Activated CD4-positive, alpha-beta T cell treated with anti-CD3 and anti-CD28 coated beads, Interleukin-2, amount 50 U/mL, for 24 hours (primary cell): ENCODE measurements at places on chromosomes 5 and 9.

- DNase-seq, result no peak
These were observed 30.4 kb downstream of the GARNL3 start for GRCh38 chr9:127295005-127295404.

DNA sequence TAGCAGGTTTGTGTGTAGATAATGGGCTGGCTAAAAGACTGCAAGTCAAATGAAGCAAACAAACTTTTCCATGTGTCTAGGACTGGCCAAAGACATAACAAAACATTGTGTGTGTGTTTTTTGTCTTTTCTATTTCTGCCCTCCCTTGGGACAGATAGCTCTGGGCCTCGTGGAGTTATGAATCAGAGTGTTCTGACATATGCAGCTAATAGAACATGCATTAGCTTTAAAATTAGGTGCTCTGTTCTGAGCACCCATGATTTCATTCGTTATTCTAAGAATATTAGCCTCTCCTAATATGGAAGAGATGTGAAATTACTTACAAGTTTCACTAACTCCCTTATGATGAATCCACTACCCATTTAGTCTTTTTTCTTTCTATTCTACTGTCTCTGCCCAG lies 367.3 kb upstream of the PAPPA start:
- DNase-seq, result no peak

DNA sequence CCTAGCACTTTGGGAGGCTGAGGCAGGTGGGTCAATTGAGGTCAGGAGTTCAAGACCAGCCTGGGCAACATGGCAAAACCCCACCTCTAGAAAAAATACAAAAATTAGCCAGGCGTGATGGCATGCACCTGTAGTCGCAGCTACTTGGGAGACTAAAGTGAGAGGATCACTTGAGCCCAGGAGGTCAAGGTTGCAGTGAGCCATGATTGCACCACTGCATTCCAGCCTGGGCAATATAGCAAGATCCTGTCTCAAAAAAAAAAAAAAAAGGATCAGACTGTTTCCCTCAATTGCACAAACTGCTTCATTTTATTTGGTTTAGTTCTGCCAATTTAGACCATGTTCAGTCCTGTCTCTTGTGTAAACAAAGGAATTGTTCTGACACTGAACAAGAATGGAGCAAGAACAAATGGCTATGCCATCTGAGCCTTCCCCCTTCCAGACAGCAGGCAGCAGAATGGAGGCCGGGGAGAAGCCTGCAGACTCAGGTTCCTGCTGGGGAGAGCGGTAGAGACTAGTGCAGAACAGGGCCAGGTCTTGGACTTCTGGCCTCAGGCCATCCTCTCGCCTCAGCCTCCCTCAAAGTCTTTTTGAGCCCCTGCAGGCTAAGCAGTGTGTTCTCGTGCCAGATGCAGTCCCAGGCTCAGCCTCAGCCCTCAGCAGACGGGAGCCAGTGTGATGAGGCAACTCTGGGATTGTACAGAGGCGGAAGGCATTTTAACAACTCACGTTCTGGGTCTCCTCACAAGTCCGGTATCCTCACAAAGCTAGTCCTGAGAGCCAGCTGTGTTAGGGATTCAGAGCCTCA lies 18.2 kb downstream of the HNRNPH1 start:
- DNase-seq, result no peak

DNA sequence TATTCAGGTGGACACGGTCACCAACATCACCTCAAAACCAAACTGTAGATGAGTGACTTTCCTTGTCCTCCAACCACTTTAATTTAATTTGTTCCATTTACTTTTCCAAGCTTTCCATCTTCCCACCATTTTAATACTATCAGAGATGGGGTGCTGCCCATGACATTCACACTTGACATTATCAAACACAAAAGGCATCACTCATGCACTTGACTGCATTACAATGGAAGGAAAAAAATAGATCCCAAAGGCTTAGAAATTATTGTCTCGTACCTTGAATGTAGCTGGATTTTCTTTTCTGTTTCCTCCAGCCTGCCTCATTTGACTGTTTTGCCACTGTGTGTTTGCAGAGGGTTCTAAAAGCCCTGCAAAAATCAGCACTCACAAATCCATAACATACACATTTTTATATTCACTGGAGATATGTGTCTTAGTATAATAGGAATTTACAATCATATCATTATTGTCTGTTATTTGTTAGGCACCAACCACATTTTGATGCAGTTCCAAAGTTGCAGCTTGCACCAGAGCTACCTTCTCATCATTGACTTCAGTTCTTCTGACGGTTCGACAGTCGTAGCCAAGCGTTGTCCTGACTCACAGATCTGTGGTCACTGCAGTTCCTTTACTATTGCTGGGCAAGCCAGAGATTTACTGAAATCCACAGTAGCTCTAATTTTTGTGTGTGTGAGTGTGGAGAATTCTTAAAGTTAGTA lies 712.3 kb upstream of the WWC1 start:
- no peak for DNase-seq

DNA sequence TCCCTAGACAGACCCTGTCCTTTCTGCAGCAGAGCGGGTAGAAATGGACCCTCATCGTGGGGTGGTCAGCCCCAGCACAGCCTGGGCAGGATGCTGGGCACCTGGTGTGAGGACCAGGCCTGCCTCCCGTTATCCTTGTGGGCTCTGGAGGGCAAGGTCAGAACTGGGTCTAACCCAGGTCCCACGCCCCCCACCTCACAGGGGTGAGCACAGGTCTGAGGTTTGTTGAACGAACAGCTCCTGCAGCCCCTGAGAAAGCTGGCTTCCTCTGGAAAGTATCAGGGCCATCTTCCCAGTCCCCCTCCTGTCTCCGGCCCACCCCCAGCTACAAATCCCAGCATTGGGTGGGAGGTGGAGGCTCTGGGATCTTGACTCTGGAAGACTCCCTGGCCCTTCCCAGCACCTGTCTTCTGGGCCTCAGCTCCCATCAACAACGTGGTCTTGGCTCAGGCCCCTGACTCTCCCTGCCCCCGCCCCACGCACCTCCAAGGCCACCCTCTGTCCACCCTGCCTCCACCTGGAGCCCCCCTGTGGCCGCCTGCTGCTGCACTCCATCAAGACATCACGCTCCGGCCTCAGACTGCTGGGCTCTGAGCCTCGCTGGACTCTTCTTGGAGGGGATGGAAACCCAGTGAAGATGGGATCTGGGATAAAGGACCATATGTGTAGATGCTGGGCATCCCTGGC lies 30.1 kb upstream of the CNOT6 start:
- no peak for DNase-seq

DNA sequence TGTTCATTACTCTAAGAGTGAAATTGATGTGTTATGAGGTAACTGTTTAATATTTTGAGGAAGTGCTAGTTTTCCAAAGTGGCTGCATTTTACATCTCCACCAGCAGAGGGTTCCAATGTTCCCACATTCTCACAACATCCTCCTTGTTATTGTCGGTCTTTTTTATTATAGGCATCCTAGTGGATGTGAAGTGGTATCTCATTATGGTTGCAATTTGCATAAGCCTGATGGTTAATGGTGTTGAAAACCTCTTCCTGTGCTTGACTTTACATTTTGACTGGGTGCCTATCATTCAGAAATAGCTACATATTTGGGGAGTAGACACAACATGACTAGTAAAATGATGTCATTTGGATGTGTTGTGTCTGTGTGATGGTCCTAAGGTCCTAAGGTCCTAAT lies 143.6 kb downstream of the MRPS30 start:
- no peak for DNase-seq

DNA sequence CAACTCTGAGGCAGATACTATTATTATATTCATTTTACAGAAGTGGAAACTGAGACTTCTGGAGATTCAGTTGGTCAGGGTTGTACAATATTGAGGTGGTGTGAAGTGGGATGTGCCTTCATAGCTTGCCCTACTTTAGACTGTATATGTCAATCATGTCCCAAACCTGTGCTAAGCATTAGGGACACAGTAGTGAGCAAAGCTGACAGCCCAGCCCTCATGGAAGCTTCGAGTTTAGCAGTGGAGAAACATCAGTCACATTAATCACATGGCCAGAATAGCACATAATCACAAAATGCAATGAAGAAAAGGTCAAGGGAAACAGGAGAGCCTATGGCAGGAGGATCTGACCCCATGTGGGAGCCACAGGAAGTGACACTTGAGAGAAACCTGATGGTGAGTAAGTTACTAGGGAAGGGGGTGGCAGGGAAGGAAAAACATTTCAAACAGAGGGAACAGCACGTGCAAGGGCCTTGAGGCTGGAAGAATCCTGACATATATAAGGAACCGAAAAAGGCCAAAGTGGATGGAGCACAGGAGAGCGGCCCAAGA lies 20.5 kb upstream of the RALGPS1 start:
- DNase-seq, result no peak

DNA sequence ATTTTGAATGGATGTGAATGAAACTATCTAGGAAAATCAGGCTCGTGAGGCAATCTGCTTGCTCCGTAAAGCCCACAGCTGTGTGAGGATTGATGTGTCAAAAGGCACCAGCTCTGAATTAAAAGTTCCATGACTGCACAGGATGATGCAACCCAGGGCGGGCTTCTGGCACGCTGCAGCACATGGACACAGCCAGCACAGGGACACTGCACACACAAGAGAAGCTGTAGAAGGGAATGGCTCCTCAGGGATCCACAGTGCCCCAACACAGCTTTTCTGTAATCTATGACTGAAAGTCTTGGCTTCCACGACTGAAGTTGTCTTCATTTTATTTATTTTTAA lies 151.0 kb downstream of the GCNT1 start:
- DNase-seq, result no peak

GRCh38 chr5:120052916-120053828 lies 410.9 kb upstream of the PRR16 start:
- no peak for DNase-seq

DNA sequence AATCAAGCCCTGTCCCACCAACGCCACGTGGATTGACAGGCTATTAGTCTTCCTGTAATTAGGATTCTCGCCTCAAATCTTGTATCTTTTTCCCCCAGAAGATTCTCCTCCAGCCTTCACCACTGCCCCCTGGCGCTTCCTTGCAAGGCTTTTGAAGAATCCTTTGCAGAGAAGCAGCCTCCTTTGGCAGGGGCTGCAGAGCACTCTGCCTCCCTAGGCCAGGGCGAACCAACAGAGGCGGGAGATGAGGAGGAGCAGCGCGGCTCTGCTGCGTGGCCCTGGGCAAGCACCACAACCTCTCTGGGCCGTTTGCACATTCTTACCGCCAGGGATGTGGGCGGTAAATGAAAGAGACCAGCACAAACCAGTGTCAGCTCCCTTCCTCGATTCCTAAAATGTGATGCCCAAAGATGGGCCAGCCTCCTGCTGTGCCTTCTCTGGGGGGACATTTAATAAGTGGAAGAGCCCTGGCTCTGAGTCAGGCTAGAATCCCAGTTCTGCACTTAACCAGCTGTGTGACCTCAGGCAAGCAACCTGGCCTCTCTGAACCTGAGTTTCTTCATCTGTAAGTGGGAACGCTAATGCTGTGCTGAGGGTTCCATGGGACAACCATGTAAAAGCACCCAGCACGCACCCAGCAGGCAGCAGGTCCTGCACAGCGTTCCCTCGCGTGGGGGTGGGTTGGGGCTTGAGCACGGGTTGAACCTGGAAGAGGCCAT lies 128.6 kb downstream of the KCNIP1 start:
- no peak for DNase-seq

DNA sequence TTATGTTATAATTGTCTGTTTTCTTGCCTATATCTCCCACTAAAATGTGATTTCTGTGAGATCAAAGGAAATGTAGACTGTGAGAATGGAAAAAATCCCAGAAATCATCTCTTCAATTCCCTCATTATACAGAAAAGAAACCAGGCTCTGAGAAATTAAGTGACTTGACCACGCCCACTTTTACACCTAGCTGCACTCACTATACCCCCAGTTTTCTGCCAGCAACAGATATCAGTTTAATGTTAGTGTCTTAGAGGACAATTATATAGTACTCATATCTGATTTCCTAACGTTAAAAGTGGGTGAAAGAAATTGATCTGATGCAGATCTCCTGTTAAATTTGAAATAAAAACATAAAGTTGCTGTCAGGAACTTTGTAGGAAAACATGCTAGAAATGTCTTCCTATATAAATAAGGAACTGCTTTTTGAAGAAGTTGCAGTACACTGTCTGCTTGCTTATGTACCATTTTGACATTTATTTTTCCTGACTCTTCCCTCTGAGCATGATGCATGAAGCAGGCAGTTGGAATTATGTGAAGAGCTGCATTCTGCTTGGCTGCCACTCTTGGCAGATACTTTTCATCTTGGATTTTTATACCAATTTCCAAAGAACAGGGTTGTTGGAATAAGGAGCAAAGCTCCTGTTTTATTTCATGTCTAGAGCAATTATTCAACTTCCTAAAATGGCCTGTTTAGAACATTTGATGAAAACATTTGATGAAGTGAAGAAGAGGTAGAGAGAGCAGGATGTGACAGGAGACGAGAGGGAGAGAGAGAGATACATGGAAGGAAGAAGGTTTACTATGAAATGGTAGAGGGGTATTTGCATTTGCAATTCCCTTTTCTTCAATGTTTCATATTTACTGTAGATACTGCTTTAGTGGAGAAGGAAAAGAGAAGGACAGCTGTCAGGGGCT lies 57.3 kb upstream of the RICTOR start:
- no peak for DNase-seq

- DNase-seq, result no peak
These were observed 16.3 kb downstream of the TMC1 start for GRCh38 chr9:72537671-72538070.

DNA sequence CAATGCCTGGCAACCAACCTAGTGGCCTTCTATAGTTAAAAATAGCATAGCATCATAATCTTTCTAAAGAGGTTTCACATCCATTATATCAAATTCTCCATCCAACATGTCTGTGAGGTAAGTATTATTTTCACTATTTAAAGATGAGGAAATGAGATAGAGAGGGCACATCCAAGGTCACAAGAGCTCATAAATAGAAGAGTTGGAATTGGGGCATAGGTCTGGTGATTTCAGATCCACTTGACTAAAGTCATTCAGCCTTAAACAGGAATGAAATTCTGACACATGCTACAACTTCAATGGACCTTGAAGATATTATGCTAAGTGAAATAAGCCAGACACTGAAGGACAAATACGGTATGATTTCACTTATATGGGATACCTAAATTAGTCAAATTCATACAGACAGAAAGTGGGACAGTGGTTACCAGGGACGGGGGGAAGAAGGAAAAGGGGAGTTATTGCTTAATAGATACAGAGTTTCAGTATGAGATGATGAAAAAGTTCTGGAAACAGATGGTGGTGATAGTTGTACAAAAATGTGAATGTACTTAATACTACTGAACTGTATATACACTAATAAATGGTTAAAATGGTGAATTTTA lies 259.6 kb upstream of the NR4A3 start:
- no peak for DNase-seq

DNA sequence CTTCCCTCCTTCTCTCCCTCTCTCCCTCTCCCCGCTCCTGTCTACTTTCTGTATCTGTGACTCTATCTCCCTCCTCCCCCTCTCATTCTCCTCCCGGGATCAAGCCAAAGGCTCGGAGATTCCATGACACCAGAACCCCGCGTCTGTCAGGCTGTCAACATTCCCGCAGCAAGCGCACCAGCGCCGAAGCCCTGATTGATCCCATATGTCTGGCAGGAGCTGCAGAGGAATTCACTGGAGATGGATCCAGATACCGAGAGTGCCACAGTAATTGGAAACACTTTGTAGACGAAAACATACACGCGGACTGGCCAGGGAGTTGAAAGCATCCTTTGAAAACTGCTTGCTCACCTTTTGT lies 300 bp upstream of the SVEP1 start:
- DNase-seq, result no peak

GRCh38 chr9:113619491-113620376 lies 156.2 kb downstream of the RGS3 start:
- no peak for DNase-seq
